ENCODE measurements at places on chromosomes 5 and 9.

GRCh38 chr9:136947955-136948510 is 3.0 kb downstream of the C8G start:
- no peak for DNase-seq

GRCh38 chr9:37309136-37309535 is 113.4 kb upstream of the GRHPR start:
- no peak for DNase-seq

DNA sequence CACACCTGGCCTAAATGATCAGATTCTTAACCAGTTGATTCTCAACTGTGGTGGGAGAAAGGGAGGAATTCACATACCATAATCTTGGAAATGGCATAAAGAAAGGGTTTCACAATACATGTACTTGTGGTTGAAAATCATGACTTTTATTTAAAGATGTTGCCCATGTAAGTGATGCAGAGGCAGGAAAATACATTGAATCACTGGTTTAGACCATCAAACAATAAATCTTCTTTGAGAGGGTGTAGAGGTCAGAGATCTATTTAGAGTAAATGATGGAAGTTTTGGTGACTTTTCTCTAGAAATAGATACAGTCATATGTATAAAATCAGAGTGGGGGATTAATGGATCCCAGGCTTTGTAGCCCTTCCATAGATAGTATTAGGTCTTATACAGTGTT is 15.4 kb downstream of the NDUFS4 start:
- DNase-seq = no peak

DNA sequence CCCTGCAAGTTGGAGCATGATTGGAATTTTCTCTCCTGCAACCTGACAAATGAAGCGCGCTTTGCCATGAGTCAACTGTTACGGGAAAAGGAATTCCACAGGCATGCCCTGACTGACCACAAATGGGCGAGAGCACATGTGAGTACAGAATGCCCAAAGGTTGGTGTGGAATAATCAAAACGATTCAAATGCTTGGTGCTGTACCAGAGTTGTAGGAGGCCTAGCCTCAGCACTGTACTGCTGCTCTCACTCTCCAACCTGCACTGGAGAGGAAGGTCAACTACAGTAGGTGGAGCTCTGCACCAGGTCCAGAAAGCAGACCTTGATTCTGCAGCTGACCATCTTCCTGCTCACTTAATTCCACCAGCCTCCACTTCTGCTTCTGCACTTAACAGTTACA is 406.9 kb upstream of the ACTBL2 start:
- DNase-seq = no peak

DNA sequence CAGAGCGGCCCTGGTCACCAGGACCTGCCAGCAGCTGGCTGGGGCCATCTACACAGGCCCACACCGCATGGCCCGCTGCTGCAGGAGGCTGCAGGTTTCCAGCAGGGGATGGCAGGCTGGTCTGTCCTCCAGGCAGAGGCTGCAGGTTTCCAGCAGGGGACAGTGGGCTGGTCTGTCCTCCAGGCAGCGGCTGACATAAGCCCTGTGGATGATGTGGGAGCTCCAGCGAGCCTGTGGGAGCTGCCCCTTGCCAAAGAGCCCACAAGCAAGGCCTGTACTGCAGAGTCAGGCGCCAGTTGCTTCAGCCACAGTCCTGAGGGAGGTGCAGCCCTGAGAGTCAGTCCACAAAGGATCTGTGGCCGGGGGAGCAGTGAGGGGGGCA is 18.5 kb downstream of the TPPP start:
- no peak for DNase-seq

DNA sequence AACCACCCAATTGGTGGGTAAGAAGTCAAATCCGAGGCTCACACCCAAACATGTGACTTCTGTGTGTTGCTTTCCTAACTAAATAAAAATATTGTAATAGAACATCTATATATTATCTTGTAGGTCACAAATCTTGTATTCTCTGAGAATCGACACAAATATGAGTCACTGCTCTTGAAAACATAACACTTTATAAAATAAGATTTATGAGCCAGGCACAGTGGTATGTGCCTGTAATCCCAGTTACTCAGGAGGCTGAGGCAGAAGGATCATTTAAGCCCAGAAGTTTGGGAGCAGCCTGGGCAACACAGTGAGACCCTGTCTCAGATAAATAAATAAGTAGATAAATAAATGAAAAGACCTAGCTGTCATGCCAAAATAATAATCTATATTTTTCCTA is 624.1 kb downstream of the ANXA1 start:
- no peak for DNase-seq
